H7 (cell line): ENCODE measurements at places on chromosomes 16 and 17. TPM values are rescaled to one million over a fixed set of nuclear protein-coding genes. Genes with fewer than 3 reads are reported as not detected.

OR3A3 gene
- not detected in 2 replicates for total RNA-seq

PERCC1 gene
- not detected in 2 replicates for total RNA-seq

IGSF6 gene
- total RNA-seq, result not detected in 2 replicates

LRRC36 gene
- 0.44 TPM in 1 of 2 replicates, not detected in the other for total RNA-seq

CLN3 gene
- 11.8 and 23.0 TPM in 2 replicates for total RNA-seq

RHBDL1 gene
- 3.1 and 5.9 TPM in 2 replicates for total RNA-seq

DPEP2 gene
- 0.33 TPM in 1 of 2 replicates, not detected in the other for total RNA-seq

CDH13 gene
- 0.78 and 0.80 TPM in 2 replicates for total RNA-seq

SLC47A1 gene
- total RNA-seq, result 11.6 and 13.0 TPM in 2 replicates

STX1B gene
- total RNA-seq, result 1.3 and 4.1 TPM in 2 replicates

PRSS21 gene
- 0.42 and 1.5 TPM in 2 replicates for total RNA-seq

ACAP1 gene
- total RNA-seq, result 17.8 and 34.5 TPM in 2 replicates

- no peak for DNase-seq
Measured at GRCh38 chr16:64773638-64774037, 348.2 kb downstream of the CDH11 start.

DNA sequence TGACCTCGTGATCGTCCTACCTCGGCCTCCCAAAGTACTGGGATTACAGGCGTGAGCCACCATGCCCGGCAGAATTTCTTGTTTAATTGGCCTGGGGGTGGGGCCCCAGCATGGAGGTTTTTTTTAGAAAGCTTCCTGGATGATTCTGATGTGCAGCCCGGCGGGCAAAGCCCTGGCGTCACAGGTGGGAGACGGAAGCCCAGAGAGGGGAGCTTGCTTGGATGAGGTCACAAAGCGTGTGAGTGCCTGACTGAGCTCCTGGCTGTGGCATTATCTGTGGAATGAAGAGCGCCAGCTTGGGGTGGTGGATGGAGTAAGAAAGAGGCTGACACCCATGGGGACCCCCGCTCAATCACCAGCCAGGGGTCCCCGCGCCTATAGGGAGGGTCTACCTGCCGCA lies 4.1 kb downstream of the VASN start:
- no peak for DNase-seq

DNA sequence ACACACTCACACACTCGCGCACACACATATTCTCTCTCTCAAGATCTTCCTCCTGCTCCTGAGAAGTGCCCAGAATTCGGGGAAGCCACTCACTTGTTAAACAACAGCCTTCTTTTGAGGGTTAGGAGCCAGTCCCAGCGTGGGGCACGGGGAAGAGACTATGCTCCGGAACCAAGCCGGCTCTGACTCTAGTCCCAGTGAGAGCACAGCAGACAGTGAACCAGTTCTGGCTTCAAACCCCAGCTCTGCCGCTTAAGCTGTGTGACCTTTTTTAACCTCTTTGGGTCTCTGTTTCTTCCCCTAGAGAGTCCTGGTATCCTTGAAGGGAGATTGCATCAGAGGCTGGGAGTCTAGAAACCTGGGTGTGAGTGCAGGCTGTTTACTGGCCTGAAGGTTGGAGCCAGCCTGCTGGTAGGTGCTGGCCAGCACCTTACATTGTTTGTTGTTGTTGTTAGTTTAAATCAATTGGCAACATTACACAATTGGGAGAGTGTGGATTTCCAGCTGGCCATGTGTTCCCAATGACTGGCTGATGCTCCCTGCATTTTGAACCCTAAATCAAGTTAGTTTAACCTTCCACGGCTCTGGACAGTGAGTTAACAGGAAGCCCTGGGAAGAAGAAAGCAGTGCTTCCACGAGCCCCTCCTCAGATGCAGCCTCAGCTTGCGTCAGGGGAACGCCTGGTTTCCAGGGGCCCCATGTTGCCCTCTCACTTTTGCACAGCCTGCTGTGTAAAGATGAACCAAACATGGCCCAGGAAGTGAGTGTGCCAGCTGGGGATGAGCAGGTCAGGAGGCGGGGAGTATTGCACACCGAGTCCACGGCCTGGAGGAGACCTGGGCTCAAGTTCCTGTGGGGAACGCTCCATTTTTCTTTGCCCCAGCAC lies 71.5 kb downstream of the GAS7 start:
- DNase-seq, result peak; percentile 62

GRCh38 chr17:64297467-64298088 lies 34.5 kb upstream of the TEX2 start:
- DNase-seq, result no peak

DNA sequence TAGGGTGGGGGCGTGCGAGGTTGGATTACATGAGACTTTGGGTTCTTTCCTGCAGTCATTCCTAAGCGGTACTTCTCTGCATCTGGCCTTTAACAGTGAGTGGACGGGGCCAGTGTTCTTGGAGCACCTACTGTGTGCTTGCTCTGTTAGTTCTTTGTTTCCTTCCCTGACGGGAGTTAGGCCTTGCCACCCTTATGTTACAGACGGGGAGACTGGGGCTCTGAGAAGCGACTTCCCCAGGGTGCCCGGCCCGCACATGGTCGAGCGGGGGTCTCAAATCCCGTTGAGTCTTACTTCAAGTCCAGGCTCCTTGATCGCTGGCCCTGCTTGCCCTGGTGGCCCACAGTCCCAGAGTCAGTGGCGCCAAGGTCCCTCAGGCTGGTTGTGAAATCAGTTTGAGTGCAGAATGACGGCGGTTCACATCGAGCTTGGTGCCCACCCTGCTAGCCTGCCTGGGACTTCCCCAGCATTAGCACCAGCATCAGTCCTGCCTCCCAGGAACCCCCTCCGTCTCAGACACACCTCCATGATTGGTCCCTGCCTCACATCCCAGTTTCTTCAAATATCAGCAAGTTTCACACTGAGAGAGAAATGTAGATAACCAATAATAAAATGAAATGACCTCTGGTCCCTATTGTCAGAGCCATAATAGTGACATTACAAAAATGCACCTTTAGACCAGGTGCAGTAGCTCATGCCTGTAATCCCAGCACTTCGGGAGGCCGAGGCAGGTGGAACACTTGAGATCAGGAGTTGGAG lies 128.0 kb downstream of the CMIP start:
- DNase-seq, result peak; percentile 43

DNA sequence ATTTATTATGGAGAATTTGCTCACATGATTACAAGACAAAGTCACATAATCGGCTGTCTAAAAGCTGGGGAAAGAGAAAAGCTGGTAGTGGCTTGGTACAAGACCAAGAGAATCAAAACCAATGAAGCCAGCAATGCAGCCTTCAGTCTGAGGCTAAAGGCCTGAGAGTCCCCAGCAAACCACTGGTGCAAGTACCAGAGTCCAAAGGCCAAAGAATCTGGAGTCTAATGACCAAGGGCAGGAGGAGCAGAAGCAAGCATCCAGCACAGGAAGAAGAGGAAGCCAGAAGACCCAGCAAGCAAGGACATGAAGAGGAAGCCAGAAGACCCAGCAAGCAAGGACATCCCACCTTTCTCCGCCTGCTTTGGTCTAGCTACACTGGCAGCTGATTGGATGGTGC lies 250.6 kb upstream of the SALL1 start:
- DNase-seq, result no peak

DNA sequence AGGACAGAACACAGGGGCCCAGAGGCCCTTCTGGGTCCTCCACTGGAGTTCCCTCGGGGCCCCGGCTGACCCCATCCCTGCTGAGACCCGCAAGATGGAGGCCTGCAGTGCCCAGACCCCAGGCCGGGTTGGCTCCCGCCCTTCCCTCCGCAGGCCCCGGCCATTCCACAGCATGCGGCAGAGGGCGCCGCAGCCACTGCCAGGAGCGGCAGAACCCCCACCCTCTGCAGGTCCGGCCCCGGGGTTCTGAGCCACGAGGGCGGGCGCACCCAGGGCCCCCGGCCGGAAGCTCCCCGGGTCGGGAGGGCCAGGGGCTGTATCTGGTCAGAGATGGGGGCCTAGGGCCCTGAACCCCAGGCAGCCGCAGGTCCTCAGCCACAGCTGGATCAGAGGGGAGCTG lies 2.4 kb upstream of the PERCC1 start:
- peak; percentile 98 for DNase-seq

- DNase-seq, result no peak
Measured at GRCh38 chr16:86978445-86979030, 338.7 kb downstream of the C16orf95 start.

DNA sequence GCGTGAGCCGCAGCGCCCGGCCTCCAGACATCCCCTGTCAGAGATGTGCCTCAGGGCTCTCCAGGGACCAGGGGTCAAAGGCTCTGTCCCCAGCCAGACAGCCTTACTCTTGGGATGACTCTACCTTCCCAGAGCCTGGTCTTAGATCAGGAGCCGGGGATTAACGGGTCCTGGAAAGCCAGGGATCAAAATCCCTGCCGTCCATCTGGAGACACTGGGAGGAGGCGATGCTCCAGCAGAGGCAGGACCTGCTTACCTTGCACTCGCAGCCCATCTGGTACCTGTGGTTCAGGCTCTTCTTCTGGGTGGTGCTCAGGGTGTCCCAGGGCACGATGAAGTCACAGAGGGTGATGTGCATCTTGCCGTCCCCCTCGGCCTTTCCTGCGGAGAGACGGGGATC lies 16.7 kb upstream of the USP36 start:
- DNase-seq, result no peak

GRCh38 chr17:17474341-17474740 lies 2.5 kb upstream of the MED9 start:
- no peak for DNase-seq

GRCh38 chr17:79785900-79786810 lies 8.2 kb downstream of the CBX2 start:
- peak; percentile 71 for DNase-seq

- no peak for DNase-seq
Measured at GRCh38 chr17:2192367-2193057, 111.1 kb downstream of the SMG6 start.

DNA sequence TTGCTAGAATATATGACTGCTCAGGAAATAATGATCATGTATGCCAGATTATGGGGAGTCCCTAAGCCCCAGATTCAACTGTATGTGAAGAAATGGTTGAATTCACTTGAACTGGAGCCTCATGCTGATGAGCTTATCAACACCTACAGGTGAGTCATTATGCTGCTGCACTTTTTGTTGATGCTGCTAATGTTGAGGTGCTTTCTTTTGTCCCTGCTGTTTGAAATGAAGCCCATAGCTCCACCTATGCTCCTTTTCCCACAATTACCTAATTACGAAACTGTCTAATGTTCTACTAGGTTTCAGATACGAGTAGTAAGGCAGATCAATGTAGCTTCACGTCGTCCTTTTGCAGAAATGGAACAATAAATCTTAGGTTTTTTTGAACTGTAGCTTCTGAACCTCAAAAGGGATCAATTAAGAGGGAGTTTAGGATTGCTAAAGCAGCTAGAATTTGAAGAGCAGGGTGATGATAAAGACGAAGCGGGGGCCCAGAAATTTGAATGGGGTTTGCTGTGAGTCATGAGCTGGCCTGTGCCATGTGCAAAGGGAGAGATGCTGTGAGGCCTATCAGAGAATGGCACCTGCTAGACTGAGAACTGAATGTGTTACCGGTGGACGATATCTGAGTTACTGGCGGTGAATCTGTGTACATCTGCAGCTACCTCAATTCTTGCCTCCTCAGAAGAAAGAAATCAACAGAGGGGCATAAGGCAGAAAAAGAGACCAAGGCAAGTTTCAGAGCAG lies 6.1 kb upstream of the UQCRC2 start:
- DNase-seq, result no peak

DNA sequence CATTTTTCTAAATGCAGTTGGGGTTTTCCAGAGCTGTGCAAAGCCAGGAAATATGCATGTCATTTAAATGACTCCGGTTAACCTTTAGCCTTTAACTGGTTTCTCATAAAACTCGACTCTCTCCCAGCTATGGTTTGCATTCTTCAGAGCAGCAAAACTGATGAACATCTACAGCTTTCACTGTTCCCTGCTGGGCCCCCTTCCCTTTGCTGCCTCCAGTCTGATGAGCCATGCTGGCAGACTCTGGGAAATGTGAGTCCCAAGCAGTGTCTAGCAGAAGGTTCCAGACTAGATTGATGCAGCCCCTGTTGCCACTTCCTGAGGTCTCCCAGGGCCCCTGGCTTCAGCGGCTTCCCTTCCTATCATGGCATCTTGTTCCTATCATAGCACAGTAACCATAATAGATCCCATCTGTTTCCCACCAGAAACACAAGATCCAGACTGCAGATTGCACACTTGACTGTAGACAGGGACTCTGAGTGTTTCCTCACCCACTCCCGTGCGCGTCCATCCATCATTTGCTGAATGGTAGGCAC lies 135.4 kb downstream of the CLEC16A start:
- no peak for DNase-seq

DNA sequence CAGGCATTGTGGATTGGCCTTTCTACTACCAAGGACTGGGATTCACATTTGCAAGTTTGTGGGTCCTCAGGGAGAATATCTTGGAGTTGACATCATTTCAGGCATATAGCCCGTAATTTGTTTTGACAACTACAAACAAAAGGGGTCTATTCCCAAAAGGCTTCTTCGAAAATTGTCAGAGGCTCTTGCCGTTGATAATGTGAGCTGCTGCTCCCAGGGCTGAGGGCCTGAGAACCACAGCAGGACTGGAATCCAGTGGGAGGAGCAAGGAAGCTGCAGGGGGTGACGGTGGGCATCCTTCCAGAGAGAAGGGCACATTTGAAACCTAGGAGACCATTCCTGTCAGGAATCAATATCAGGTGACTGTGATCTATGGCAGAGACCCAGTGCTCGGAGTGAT lies 761.6 kb upstream of the RBFOX1 start:
- DNase-seq, result peak; percentile 45

DNA sequence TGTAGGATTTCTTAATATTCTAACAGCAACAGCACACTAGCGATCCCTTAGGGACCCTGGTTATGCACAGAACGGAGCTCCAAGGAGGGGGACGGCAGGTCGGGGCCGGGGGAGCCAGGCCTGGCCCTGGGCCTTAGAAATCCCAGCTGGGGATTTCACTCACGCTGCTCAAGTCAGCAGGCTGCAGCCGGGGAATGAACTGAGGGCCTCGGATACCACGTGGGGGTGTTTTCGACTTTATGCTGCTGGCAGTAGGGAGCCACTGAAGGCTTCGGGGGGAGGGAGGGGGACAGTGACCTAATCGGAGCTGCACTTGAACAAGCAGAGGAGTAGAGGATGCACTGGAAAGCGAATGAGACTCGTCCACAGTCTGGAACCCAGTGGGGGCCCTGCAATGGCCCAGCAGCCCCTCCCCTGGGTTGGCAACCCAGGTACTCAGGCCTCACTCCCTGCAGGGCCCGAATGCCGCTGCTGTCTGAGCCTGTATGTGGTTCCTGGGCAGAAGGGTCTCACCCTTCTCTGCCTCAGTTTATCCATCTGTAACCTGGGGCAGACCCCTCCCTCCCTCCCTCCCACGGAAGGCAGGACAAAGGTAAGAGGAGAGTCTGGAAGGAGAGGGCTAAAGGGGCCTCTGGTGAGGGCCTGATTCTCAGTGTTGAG lies 53.7 kb downstream of the RPH3AL start:
- DNase-seq, result peak; percentile 70

GRCh38 chr17:78185981-78186691 lies 716 bp downstream of the TK1 start:
- DNase-seq, result no peak

GRCh38 chr17:80279895-80280294 lies 19.2 kb downstream of the RNF213 start:
- DNase-seq, result peak; percentile 26

- peak; percentile 89 for DNase-seq
Measured at GRCh38 chr17:27569257-27569722, 61.7 kb upstream of the LGALS9 start.

DNA sequence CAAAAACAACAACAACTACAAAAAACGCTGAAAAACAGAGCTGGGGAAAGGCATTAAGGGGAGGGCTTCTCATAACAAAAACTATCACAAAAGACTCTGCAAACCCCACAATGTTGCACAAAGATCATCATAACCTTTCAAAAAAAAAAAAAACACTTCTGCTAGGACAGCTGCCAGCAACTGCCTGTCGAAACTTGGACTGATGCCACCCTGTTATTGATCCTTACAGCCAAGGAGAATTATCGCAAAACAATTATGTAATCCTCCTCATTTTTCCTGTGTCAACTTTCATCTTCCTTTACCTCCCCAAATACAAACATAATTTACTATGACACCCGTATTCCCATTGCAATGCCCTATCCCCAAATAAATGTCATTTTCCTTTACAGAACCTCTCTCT lies 9.3 kb downstream of the CCDC40 start:
- no peak for DNase-seq
